ENCODE measurements at places on chromosomes 4 and X.

- peaks cover 7% of the 10 kb centered on the region for H3K4me1 ChIP-seq
- no peak overlapping the region for H3K27ac ChIP-seq
- H3K27me3 ChIP-seq, result no peaks in the 10 kb centered on the region
- no peak for DNase-seq
- H3K36me3 ChIP-seq, result no peaks in the 10 kb centered on the region
- no peak overlapping the region for H3K4me3 ChIP-seq
These were observed 118.7 kb downstream of the TSPAN5 start for GRCh38 chr4:98539741-98540140.

DNA sequence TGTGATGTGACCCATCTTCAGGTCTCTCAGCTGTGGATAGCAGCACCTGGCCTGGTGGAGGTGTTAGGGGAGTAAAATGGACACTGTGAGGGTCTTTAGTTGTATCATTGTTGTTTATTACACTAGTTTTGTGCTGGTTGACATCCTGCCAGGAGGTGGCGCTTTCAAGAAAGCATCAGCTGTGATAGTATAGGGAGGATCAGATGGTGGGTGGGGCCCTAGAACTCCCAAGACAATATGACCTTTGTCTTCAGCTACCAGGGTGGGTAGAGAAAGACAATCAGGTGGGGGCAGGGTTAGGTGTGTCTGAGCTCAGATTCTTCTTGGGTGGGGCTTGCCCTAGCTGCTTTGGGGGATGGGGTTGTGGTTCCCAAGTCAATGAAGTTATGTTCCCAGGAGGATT is 162.8 kb downstream of the PPP1R2C start:
- DNase-seq, result no peak
- H3K27ac ChIP-seq, result no peak overlapping the region
- H3K27me3 ChIP-seq, result no peaks in the 10 kb centered on the region
- H3K4me1 ChIP-seq, result peaks cover 21% of the 10 kb centered on the region

DNA sequence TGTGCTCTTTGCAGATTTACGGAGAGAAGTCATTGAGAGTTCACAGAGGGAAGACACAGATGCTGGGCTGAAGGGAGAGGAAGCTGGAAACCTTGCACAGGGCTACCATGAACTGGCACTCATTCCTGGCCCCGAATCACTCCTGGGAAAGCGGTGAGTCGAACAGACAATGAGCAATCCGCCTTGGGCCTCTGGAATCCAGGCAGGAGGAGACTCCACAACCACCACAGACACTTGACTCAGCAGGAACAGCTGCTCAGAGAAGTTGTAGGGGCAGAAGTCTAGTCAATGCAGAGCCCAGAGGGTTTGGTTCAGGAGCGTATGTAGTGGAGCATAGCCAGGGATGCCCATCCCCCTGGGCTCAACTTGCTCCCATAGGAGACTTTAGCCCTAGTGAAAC is 62.8 kb upstream of the GRIA3 start:
- H3K4me1 ChIP-seq, result no peaks in the 10 kb centered on the region
- H3K27ac ChIP-seq, result no peak overlapping the region
- H3K27me3 ChIP-seq, result no peaks in the 10 kb centered on the region
- no peak for DNase-seq

DNA sequence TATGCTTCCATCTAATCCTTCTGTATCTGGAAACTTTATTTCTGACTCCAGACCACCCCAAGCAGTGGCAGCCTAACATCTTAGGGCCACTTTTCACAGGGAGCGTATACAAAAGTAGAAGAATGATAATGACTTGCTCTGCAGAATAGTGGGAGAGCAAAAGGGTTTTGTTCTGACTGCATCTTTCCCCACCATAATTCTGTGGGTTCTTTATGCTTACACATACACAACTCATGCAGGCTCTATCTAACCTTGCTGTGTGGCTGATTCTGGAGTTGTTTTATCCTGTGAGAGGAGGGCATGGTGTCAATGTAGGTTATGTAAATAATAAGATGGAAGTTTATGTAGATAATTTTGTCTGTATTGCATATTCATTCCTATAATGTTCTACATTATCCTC is 42.4 kb upstream of the NDNF start:
- H3K4me1 ChIP-seq, result peaks cover 8% of the 10 kb centered on the region
- no peak overlapping the region for H3K27ac ChIP-seq
- H3K4me3 ChIP-seq, result no peak overlapping the region
- no peaks in the 10 kb centered on the region for H3K36me3 ChIP-seq

GRCh38 chr4:129839687-129840086 is 743.7 kb downstream of the C4orf33 start:
- DNase-seq, result no peak
- H3K27me3 ChIP-seq, result no peaks in the 10 kb centered on the region
- H3K27ac ChIP-seq, result no peak overlapping the region
- no peaks in the 10 kb centered on the region for H3K36me3 ChIP-seq
- no peak overlapping the region for H3K4me3 ChIP-seq

- peaks cover 9% of the 10 kb centered on the region for H3K4me1 ChIP-seq
- H3K27ac ChIP-seq, result peak overlapping the region; percentile 26
- peaks cover 8% of the 10 kb centered on the region for H3K27me3 ChIP-seq
- no peak overlapping the region for H3K4me3 ChIP-seq
- DNase-seq, result no peak
- H3K36me3 ChIP-seq, result no peaks in the 10 kb centered on the region
These were observed 65.9 kb upstream of the HPF1 start for GRCh38 chr4:169823685-169824084.

DNA sequence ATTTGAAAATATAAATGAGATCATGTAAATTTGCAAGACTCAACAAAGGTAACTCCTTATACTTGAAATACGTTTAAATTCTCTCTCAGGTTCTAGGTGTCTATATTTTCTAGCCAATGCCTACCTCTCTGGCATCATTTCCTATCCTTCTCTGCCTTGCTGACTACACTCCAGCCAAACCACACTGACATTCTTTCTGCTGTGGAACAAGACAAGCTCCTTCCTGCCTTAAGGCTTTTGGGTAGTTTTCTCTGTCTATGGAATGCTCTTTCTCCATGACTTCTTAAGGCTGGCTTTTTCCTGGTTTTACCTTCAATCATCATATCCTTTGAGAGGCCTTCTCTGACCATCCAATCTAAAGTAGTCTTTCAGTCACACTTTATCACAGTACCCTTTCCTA is 201.0 kb downstream of the SPRY1 start:
- H3K4me1 ChIP-seq, result peaks cover 40% of the 10 kb centered on the region
- H3K4me3 ChIP-seq, result no peak overlapping the region
- no peaks in the 10 kb centered on the region for H3K27me3 ChIP-seq
- H3K27ac ChIP-seq, result peak overlapping the region; percentile 75
- no peak for DNase-seq

DNA sequence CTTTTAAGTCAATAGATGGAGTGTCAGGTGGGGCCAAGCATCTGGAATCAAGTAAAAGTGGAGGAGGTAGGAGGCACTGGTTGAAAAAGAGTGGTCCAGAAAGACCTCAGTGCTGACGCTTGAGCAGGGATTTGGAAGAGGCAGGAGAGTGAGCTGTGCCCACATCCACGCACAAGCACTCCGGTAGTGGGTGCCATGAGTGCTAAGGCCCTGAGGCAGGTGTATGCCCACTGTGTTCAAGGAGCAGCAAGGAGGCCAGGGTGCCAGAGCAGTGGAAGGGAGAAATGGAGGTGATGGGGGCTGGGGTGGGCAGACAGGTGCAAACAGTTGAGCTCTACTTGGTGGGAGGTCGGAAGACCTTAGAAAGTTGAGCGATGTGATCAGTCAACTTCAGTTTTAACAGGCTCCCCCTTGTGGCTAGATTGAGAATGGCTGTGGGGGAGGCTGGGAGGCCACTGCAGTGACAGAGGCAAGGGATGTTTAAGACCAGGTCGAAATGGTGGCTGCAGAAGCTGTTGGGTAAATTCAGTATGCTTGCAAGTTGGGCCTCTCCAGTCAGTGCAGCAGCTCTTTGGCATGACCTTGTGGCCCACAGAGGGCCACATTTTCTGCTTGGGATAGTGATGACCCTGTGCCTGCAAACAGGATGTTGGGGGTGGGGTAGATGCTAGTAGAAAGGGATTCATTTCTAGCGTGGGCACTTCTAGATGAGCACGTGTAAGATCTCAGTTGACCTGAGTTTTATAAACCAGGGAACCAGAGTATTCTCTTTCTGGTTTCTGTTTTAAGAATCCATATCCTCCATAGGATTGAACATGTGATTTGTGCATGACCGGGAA is 12.7 kb downstream of the TKTL1 start:
- no peak overlapping the region for H3K27ac ChIP-seq
- peaks cover 36% of the 10 kb centered on the region for H3K4me1 ChIP-seq
- no peaks in the 10 kb centered on the region for H3K27me3 ChIP-seq
- H3K36me3 ChIP-seq, result no peaks in the 10 kb centered on the region

GRCh38 chr4:175805846-175806245 is 6.2 kb downstream of the GPM6A start:
- no peaks in the 10 kb centered on the region for H3K36me3 ChIP-seq
- DNase-seq, result no peak
- H3K27me3 ChIP-seq, result no peaks in the 10 kb centered on the region
- H3K4me3 ChIP-seq, result no peak overlapping the region

DNA sequence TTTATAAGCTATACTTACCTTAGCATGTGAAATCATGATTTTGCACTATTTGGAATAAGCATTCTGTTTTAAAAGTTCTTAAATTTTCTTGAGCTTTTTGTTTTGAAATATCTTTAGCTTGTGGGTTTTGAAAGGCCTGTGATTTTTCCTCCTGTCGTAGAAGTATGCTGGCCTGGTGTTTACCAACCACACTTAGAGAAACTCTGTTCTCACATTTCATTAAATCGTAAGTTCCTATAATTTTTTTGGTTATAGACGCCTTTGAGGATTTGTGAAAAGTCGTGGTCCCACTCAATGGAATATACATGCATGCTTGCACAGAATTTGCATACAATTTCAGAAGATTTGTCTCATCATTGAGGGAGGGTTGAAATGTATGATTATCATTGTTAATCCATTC is 63.6 kb downstream of the PDLIM5 start:
- no peak for DNase-seq
- H3K27ac ChIP-seq, result no peak overlapping the region
- H3K4me1 ChIP-seq, result peaks cover 21% of the 10 kb centered on the region

DNA sequence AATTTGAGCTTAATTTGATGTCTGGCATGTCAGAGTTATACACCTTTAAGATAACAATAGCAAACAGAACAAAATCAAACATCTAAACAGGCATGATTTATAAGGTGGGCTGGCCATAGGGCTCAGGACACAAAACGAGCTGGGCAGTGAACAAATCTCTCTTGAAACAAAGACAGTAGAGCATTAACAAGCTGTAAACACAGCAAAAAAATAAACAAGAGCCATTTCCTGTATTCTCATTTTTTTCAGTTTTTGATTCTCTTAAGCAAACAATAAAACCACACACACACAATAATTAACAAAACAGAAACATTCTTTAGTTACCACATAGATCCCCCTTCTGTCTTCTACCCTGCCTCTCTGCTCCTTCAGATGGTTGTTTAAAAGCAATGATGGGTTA is 68.3 kb upstream of the TMEM150C start:
- H3K36me3 ChIP-seq, result no peaks in the 10 kb centered on the region
- H3K4me3 ChIP-seq, result no peak overlapping the region
- no peak overlapping the region for H3K27ac ChIP-seq
- no peaks in the 10 kb centered on the region for H3K27me3 ChIP-seq
- H3K4me1 ChIP-seq, result no peaks in the 10 kb centered on the region
- no peak for DNase-seq

GRCh38 chrX:55695227-55696018 is 22.1 kb upstream of the RRAGB start:
- H3K27me3 ChIP-seq, result no peaks in the 10 kb centered on the region
- peak overlapping the region; percentile 73 for H3K27ac ChIP-seq
- no peak for DNase-seq
- peaks cover 42% of the 10 kb centered on the region for H3K4me1 ChIP-seq
- H3K36me3 ChIP-seq, result no peaks in the 10 kb centered on the region
- peak overlapping the region; percentile 78 for H3K4me3 ChIP-seq

DNA sequence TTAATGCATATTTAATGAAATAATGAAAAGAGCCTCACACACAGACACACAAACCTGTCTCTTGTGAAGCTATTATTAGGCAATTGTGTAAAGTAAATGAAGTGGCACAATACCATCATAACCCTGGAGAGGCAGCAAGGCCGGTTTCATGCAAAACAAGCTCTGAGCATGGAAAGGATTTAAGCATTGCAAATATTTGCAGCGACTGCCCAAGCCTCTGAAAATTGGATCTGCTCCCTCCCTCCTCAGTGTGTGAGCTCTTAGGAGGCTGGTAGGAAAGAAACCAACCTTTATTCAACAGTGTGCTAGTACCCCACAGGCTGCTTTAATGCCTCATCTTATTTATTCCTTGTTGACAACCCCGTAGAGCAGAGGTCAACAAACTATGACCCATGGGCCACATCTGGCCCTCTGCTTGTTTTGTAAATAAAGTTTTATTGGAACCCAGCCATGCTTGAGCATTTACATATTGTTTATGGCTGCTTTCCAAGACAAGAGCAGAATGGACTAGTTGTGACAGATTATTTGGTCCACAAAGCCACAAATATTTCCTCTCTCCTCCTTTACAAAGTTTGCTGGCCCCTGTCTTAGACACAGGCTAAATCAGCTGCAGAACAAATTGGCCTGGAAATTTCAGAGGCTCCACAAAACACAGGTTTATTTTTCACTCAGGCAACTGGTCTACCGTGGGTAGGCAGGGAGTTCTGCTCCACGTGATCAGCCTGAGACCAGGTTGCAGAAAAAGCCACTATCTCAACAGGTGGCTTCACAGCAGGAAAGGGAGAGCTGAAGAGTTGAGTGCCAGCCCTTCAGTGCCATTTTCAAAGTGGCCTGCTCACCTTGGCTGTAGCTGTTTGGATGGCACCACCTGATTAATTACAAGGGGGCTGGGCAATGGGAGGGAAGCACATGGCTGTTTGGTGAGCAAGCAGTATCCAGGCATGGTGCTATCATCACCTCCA is 16.8 kb downstream of the RS1 start:
- H3K36me3 ChIP-seq, result no peaks in the 10 kb centered on the region
- DNase-seq, result no peak
- H3K27ac ChIP-seq, result no peak overlapping the region
- H3K4me1 ChIP-seq, result no peaks in the 10 kb centered on the region

GRCh38 chr4:143351774-143352451 is 15.2 kb downstream of the GAB1 start:
- DNase-seq, result no peak
- no peak overlapping the region for H3K27ac ChIP-seq
- peaks cover 9% of the 10 kb centered on the region for H3K27me3 ChIP-seq
- no peaks in the 10 kb centered on the region for H3K36me3 ChIP-seq
- H3K4me1 ChIP-seq, result peaks cover 29% of the 10 kb centered on the region

DNA sequence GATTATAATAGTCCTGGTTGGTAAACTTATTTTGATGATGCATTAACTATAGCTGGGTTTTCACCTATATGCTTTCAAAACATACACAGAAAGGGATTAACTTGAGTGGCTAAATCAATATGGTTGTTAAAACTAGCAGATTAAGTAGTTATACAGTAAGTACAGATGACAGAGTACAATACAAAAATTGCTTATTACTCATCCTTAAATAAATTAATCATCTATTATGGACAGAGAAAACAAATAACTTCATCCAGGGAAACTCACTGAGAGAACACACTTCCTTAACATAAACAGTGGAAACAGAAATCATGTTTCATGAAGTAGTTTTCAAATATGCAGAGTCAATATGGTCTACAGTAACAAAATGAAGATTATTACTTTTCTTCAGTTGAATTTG is 133.4 kb downstream of the AREG start:
- H3K4me3 ChIP-seq, result no peak overlapping the region
- H3K4me1 ChIP-seq, result no peaks in the 10 kb centered on the region
- H3K27ac ChIP-seq, result no peak overlapping the region
- DNase-seq, result no peak
- no peaks in the 10 kb centered on the region for H3K36me3 ChIP-seq
